NCI-H526 treated with DMSO at 0.1 percent for 48 hours (cell line): ENCODE measurements at places on chromosomes 11 and 22.

DNA sequence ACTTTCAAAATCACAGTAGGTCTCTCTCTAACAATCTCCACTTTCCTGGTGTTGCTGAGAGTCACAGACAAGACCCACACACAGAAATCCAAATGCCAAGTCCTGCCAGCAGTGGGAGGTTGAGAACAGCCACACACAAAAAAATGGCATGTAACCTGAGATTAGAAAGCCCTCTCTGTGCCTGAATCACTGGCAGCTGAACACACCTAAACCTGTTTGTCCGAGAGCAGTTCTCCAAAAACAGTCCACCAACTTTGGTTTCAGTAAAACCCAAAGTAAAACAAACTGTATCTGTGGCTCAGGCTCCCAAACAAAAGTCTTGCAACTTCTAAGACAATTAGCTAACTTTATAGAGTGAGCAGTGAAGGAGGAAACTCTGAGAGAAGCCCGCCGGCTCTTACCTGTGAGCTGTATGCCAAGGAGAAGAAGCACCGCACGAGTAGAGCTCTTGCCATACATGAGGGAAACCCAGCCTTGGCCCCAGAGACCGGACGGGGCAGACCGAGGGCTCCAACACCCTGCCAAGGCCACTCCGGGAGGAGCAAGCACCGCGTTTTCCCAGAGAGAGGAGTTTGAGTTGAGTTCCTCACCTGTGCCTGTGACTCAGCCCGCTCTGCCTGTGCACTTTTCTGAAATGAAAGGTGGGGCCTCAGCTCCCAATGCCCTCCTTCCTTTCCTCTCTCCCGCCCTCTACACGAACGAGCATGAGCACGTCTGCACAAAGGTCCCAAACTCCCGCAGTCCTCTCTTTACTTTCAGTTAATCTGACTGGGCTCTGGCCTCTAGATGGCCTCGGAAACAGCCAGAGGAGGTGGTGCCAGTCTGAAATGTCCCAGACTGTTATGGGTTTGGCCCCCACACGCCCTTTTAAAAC lies at the start of gene MPZL2:
Gene MPZL2, minus strand, starts transcription at position 603 of the 874 bp plus-strand sequence. Its CDS starts 144 bp downstream, at position 459.
- DNase-seq, result peak; percentile 27

- DNase-seq, result no peak
Measured at GRCh38 chr11:103532133-103532788, 423.0 kb downstream of the DYNC2H1 start.

- DNase-seq, result no peak
Measured at GRCh38 chr11:7311903-7312302, 60.2 kb downstream of the SYT9 start.

DNA sequence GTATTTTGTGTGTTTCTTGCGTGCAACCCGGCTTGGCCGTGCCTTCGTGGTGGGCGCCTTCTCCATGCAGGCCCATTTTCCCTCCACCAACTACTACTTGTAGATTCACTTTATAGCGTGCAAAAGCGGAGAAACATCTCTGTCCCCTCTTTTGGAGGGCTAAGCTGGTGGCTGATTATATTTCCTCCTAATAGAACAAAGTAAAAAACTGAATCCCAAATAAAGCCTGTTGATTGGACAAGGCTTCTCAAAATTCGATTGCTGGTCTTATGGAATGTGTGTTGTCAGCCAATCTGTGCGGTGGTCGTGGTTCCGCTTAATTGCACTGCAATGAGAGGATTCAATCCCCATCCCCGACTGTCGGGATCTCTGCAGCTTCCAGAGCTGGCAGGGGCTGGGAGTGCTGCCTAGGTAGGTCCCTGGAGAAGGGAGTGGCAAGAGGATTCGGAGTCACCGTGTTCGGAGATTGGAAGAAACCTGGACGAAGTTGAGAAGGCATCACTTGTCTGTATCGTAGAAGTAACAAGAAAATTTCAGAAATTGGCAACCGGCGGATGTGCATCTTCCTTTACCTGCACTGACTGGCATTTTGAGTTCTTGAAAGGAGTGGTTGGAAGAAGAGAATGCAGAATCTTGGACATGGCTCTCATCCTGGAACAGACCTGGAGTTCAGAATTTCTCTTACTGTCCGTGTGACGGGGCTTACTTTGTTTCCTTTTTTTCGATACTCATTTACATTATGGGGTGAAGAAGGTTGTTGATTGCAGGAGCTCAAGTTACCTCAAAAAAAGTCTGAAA lies 1.1 kb downstream of the HMGXB4 start:
- DNase-seq, result no peak

DNA sequence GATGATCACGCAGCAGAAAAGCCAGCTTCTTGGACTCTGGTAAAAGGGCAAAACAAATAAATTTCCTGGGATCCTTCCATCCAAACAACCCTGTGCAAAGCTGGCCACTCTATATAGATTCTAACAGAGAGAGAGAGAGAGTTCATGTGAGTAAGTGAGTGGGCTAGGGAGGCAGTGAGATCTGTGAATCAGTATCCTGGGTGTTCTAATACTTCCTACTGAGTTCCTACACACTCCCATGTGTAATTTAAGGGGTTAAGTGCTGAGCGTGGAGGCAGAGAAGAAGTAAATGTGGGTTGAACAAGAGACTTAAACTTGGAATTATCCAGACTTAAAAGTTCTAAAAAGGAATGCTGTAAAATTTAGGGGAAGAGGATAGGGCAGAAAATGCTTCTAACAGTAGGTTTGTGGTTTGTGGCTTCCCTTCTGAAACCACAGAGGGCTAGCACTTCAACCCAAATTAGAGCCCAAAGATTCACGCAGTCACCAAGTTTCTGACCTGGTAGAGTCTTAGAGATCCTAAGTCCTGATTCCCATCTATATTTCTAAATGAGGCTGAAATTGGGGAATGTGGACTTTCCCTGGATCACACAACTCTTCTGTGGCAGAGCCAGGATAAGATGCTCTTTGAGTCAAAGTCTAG lies 413.9 kb downstream of the TENM4 start:
- no peak for DNase-seq

DNA sequence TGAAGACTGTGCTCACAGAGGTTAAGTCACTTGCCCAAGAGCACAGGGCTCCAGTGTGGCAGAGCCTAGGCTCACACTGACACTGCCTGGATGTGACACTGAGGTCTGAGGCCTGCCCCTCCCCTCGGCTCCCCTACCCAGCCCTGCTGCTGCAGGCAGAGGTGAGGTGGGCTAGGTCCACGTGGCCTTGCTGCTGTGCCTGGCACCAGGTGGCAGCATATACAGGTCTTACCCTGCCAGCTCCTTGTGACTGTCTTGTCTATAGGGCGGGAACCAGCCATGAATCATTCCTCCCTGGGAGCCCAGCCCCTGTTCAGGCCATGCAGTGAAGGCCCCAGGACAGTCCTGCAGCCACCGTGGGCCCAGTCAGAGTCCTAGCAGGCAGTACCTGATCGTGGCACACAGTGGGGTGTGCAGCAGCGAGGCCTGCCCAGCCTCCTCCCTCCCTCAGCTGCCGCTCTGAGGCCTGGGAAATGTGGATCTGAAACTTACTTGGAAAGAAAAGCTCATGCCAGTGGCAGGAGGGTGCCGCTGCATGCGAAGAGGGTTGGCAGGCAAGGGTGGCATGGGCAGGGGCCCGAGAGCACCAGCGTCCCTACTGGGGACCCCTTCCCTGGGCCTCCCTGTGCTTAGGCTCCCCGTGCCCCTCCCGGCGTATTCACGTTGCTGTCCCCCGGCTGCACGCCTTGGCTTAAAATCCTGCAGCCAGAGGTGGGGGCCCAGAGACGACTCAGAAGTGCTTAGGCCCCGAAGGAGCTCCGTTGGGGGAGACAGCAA lies 1.2 kb upstream of the CERK start:
- DNase-seq, result peak; percentile 31

GRCh38 chr11:19378814-19379213 lies 138.1 kb upstream of the E2F8 start:
- no peak for DNase-seq

- no peak for DNase-seq
Measured at GRCh38 chr11:80986421-80987074, 1545.7 kb upstream of the TENM4 start.

- DNase-seq, result no peak
Measured at GRCh38 chr11:42951266-42951665, 360.5 kb upstream of the API5 start.

- DNase-seq, result peak; percentile 55
Measured at GRCh38 chr22:45553351-45554039, 50.8 kb downstream of the FBLN1 start.

- no peak for DNase-seq
Measured at GRCh38 chr11:10291801-10292638, 2.0 kb downstream of the SBF2 start.

- DNase-seq, result no peak
Measured at GRCh38 chr22:23306926-23307325, 126.6 kb downstream of the BCR start.

DNA sequence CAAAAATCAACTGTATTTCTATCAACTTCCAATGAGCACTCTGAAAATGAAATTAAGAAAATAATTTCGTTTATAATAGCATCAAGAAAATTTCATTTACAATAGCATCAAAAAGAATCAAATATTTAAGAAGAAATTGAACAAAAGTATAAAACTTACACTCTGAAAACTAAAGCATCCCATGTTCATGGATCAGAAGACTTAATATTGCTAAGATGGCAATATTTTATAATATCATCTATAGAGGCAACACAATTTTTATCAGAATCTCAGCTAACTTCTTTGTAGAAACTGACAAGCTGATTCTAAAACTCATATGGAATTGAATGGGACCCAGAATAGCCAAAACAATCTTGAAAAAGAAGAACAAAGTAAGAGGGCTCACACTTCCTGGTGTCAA lies 19.9 kb downstream of the NUP160 start:
- DNase-seq, result no peak

DNA sequence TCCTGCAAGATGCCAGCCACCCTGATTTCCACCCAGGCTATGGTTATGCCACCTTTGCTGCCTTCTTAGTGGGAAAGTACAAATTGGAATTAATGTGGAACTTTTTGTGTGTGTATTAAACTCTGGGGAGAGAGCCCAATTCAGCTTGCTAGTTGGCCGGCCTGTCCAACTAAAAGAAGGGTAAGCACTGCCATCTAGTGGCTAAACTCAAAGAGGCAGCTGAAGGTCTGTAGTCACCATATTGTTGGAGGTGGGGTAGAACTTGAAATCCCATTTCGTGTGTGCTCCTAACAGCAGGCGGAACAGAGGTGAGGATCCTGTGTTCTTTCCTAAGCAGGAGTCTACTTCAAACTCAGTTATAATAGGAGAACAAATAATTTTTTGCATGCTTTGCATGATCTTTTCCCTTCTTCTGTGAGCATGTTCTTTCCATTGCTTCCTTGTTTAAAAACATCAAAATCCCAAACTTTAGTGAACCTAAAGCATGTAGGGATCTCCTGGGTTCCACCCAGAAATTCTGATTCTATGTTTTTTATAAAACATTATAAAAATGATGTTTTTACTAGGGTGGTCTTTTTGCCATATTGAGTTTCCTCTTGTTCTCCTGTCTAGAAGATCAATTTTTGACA lies 138.8 kb upstream of the SORL1-AS1 start:
- peak; percentile 91 for DNase-seq

- no peak for DNase-seq
Measured at GRCh38 chr22:39482768-39483167, 19.3 kb upstream of the MIEF1 start.

DNA sequence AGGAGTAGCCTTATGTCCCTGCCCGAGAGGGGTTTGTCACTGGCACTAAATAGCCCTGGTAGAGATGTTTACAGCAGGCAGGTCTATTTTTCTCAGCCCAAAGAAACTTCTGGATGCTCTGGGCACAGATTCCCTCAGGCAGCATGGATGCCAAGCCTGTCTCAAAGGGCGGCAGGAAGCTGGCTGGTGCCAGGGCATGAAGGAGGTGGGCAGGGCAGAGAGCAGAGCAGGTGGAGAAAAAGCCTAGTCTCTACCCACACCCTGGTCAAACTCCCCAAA lies 4.1 kb upstream of the GAS2L1 start:
- DNase-seq, result no peak

DNA sequence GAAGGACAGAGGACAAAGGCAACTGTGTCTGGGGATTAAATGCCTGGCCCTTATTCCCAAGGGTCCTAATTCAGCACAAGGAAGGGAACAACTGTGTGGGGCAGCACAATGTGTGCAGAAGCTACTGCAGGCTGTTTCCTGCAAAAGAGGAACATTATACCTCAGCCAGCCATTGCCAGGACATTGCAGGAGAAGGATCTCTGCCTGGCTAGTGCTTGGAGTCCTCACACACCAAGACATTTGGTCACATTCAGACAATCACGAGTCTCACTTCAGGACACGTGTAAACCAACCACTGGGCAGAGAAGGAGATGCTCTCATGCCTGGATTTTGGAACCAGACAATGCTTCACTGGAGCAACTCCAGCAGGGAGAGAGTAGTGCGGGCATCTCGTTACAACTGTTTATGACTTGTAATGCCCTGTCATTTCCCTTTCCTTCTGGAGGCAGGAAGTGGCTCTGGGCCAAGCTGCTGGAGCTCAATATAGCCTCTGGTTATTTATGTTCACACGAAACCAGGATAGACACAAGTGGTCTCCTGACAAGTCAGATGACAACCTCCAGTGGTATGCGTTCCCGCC lies 23.9 kb upstream of the ZC3H12C start:
- no peak for DNase-seq

- DNase-seq, result peak; percentile 59
Measured at GRCh38 chr11:17734418-17734911, at the start of gene KCNC1. TSS of gene KCNC1 (plus strand) at chr11:17734781. CDS start at chr11:17736003, 1,222 bp downstream.

DNA sequence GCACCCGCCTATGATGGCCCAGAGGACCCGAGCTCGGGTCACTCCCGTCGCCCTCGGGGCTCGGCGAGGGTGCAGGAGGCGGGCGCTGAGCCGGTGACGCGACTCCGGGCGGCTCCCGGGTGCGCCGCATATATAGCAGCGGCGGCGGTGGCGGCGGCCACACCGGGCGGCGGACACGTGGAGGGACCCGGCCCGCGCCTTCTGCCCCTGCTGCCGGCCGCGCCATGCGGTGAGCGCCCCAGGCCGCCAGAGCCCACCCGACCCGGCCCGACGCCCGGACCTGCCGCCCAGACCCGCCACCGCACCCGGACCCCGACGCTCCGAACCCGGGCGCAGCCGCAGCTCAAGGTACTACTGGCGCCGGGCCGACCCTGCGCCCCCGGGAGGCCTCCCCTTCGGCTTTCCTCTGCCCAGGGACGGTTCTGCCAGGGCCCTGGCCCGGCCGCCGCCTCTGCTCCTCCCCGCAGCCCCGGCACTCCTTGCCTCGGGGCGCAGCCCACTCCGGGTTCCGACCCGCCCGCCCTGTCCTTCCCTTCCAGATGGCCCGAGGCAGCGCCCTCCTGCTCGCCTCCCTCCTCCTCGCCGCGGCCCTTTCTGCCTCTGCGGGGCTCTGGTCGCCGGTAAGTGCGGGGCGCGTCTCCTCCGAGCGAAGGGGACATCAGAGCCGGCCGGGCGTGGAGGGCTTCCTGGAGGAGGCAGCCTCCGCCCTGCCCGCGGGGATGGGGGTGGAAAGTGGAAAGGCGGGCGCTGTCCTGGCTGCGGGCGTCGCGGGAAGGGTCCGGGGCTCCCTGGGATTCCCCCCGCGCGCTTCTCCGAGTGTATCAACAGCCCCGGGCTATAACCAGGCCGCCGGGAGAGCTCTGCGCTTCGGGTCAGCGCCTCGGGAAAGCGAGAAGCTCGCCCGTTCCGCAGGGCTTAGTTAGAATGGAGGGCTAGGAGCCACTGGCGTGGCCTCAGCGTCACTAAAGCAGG lies at the start of gene GAL:
Gene GAL, plus strand, starts transcription at position 160 of the 972 bp plus-strand sequence. Its CDS starts 380 bp downstream, at position 540.
- peak; percentile 38 for DNase-seq

DNA sequence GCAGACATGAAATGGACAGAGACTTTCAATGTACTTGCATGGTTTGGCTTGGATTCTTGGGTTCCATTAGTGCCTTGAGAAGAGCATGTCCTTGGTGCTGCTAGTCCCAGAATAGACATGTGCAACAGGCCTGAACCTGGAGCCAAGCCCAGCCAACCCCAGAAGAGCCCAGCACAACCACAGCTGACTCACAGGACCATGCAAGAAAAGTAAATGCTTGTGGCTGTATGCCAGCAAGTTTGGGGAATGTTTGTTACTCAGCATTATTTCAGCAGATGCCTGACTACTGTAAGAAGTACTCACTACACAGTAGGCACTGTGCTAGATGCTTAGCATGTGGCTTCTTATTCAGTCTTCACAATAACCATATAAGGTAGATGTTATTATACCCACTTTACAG lies 39.2 kb upstream of the HMGXB4 start:
- DNase-seq, result no peak
